RPMI7951 (cell line): ENCODE measurements at places on chromosomes 7 and 10. TPM values are rescaled to one million over a fixed set of nuclear protein-coding genes. Genes with fewer than 3 reads are reported as not detected.

The CHRM2 gene
- 0.84 and 0.88 TPM in 2 replicates for total RNA-seq

The PRKAR2B gene
- total RNA-seq, result 3.3 and 3.7 TPM in 2 replicates

The DCLRE1A gene
- total RNA-seq, result 9.2 and 10.1 TPM in 2 replicates

The TWNK gene
- total RNA-seq, result 6.4 and 7.8 TPM in 2 replicates

The AGAP5 gene
- 0.59 TPM in 1 of 2 replicates, not detected in the other for total RNA-seq

The ADAP1 gene
- 1.6 and 1.8 TPM in 2 replicates for total RNA-seq

The KAZALD1 gene
- 8.1 and 11.4 TPM in 2 replicates for total RNA-seq

The PRXL2A gene
- 13.2 and 13.6 TPM in 2 replicates for total RNA-seq

The PIP gene
- not detected in 2 replicates for total RNA-seq

The SUGCT gene
- total RNA-seq, result 10.7 and 12.4 TPM in 2 replicates

The HOXA11 gene
- 1.4 and 1.9 TPM in 2 replicates for total RNA-seq

The MNX1 gene
- 1.8 and 2.0 TPM in 2 replicates for total RNA-seq

The HOGA1 gene
- total RNA-seq, result 0.24 and 0.78 TPM in 2 replicates

The ASB13 gene
- 11.5 and 11.7 TPM in 2 replicates for total RNA-seq

DNA sequence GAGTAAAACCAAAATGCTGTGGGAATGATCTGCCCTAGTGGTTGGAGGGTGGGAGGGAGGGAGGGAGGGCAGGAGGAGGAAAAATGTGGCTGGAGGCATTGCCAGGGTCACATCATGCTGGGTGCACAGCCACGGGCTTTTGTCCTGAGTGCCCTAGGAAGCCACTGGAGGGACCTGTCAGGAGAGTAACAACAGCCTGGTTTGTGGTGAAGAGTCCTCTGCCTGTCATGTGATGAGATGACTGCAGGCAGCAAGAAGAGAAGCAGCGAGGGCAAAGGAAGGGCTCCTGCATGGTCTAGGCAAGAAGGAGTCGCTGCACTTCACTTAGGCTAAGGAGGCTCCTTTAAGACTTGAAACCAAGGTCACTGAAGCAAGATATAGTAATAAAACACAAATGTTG lies 65.6 kb downstream of the PKD1L1 start:
- DNase-seq, result no peak

DNA sequence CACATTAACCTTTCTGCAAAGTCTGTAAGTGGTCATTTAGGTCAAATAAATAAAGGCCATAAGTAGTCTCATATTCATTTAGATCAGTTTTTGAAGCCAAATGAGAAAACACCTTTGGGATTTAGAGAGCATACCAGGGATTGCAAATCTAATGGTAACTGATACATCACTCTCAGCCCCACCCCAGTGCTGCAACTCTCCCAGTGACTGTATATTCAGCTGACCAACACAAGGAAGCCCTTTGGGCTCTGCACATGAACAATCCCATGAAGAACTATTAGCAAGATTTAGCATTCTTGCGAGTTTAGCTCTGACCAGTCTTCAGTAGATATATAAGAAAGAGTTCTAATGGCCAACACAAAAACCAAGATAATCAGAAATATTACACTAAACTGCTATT lies 252.3 kb downstream of the CSTF2T start:
- no peak for DNase-seq

- DNase-seq, result no peak
Measured at GRCh38 chr10:97349752-97350513, 15.4 kb upstream of the FRAT2 start.

DNA sequence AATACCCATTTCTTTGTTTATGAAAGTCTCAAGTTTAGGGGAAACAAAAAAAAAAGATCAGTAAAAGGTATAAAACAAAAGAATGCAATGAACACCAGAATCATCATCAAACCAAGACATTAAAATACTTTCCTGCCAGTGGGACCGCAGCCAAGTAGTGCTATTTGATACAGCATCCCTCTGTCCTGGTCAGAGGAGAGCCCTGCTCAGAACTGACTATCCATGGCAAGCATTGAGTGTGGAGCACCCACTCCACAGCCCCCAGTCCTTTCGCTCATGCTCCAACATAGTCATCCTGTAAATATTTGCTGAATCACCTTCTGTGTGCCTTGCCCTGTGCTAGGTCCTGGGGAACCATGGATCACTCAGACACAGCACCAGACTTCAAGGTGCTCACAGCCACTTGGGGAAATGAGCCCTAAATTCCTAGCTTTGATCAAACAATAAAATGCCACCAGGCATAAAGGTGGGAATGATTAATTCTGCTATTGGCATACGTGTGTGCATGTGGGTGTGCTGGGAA lies 213.6 kb upstream of the TBX20 start:
- no peak for DNase-seq

DNA sequence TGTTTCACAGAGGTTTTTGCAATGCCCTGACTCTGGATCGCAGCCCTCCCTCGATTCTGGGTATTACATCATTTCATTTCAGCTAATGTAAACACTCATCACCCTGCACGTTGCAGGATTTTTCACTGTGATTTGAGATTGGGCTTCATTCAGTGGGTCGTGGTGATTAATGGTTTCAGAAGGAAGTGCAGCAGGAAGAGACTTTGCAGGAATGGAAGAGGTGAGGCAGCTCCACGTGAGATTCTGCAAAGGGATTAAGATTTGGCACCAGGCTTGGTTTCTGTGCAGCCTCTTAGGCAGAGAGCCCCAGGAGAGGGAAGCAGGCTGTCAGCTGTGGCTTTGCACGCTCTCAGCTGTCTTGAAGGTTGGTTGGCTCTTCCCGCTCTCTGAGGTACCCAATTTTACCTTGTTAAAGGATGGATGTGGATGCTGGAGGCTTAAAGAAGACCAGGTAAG lies 95.2 kb downstream of the PLCE1 start:
- no peak for DNase-seq

DNA sequence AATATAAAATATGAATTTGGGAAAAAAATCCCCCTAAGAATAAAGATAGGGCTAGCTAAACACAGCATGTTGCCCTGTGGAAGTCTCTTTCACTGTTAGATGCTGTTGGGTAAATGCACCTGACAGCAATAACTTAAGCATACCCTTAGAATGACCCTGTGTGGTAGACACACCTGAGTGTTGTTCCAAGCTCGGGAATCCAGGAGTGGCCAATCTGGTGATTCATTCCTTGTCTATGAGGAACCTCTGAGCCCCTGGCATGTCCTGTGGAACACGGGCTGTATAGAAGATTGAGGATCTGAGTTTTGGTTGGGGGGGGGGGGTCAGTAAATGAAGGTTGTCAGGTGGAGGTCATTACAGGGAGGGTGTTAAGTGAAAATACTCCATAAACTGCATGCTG lies 730.0 kb upstream of the IGFBP3 start:
- no peak for DNase-seq

DNA sequence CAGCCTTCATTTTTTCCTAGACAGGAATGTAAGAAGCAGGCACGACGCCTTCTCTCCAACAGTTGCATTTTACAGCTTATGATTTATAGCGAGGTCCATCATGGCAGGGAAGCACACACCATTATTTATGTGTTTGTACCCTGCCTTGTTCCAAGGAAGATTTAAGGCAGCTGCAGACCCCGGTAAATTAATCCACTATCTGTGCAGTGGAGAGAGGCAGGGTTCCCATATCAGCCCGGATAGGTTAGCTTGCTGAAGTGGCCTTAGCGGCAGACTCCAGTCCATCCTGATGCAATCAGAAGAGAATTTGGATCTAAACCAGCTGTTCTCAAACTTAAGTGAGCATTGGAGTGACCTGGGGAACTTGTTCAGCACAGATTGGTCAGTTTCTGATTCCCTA lies 359.4 kb downstream of the GALNT17 start:
- DNase-seq, result no peak

GRCh38 chr10:43885842-43886241 lies 237.2 kb upstream of the ZNF32 start:
- DNase-seq, result no peak

- no peak for DNase-seq
Measured at GRCh38 chr7:103993551-103993950, 4.1 kb upstream of the RELN start.

- no peak for DNase-seq
Measured at GRCh38 chr7:79286181-79286580, 167.3 kb downstream of the MAGI2 start.

DNA sequence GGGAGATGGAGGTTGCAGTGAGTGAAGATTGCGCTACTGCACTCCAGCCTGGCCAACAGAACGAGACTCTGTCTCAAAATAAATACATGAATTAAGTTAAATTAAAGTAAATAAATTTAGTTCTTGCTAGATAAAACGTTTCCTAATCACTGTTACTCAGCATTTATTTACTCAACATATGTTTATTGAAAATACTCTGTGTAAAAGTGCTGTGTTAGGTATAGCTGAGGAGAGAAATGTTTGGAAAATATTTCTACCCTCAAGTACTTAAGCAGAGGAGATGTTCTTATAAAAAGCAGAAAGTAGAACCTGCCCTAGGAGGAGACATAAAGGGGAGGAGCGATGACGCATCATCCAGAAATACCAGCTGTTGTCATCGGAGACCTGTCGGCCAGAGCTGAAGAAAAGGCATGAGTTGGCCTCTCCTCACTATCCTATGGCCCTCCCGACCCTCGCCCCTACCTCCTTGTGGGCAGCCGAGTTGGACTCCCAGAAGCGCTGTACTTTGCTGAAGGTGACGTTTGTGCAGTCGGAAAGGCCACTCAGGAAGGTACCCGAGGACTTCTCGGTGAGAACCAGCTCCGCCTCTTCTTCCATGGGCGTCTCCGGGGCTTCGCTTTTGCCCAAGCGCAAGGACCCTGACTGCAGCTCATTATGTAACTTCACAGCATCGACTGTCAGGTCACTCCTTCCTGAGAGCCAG lies 1.1 kb downstream of the RRP12 start:
- peak; percentile 67 for DNase-seq

DNA sequence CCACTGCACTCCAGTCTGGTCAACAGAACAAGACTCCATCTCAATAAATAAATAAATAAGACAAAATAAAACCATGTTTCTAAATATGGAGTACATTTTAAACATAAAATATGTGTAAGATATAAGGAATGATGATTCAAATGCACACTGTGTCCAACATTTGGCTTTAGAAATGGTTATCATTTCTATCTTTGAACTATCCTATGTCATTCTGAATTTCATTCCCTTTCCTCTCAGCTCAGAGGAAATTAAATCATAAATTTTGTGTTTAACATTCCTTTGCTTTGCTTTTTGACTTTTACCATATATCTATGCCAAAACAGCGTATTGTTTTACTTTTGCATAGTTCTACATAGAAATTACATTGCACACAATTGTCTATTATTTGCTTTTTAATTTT lies 130.9 kb downstream of the GNAT3 start:
- DNase-seq, result no peak

GRCh38 chr7:23788843-23789242 lies 78.8 kb downstream of the STK31 start:
- no peak for DNase-seq

- DNase-seq, result no peak
Measured at GRCh38 chr7:151351967-151352366, 10.4 kb downstream of the NUB1 start.

DNA sequence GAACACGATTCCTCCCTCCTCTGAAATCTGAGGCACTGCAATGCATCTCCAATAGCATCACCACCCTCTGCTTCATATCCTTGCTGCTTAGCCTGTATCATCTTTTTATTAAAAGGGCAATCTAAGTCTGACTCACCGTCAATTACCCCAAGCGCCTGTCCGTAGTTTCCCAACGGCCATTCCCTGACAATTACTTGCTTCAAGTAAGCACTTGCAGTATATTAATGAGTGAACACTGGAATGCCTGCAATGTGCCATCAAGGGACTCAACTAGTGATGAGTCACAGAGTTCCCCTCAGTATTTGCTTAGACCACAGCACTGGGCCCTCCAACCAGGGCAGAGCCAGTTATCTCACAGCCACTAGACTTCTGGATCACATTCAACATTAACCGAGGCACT lies 19.5 kb upstream of the PPP1R3C start:
- peak; percentile 98 for DNase-seq

DNA sequence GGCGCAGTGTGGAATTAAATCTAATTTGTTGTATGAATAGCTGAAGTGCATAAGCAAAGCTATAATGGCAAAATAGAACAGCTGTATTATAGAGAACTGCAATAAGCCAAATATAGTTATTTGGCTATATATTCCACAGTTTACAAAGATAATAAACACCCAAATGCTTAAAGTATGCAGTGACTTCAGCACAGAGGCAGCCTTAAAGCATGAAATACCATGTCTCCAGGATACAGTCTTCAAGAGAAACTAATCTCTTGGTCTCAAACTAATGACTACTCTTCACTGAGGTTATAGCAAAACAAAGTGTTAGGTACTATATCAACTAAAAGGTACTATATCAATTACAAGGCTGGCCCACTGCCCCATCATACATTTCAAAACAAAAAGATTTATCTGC lies 48.0 kb downstream of the NT5C2 start:
- no peak for DNase-seq

DNA sequence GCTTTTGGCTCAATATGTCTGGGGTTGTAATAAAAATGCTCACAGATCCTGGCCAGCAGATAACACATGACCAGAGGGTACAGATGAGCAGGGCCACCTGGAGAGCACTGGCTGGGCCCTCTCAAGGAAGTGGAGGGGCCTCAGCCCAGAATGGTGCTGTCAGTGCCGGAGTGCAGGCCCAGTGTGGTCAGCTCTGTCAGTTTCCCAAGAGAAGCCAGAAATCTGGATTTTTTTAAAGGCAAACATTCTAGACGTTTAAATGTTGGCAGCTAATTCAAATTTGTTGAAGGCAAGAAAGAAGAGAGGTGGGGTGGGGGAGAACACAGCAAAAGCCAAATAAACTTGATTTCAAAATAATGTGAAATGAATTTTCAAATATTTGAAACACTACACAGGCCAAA lies 2.0 kb downstream of the C10orf105 start:
- no peak for DNase-seq

DNA sequence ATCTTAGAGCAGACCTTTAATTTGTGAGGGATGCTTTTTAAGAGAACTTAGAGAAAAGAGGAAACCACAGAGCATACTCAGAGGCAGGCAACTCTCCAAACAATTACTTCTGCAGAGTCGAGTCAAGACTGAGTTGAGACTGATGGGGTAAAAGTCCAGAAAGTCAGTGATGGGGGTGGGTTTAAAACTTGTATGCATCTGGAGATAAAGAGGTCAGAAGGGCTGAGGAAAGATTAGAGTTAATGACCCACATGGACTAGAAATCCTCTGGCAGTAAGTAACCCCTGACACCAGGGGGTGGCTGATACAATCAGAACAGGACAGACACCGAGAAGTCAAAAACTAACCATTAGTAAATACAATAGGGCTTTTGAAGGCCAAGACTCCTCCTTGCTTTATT lies 42.4 kb upstream of the SEPTIN7 start:
- no peak for DNase-seq
